ENCODE measurements at places on chromosomes 4 and X. TPM values are rescaled to one million over a fixed set of nuclear protein-coding genes. Genes with fewer than 3 reads are reported as not detected.

- DNase-seq: no peak
Observed at GRCh38 chrX:135432881-135433521, 11.3 kb downstream of the SMIM10L2A start.

DNA sequence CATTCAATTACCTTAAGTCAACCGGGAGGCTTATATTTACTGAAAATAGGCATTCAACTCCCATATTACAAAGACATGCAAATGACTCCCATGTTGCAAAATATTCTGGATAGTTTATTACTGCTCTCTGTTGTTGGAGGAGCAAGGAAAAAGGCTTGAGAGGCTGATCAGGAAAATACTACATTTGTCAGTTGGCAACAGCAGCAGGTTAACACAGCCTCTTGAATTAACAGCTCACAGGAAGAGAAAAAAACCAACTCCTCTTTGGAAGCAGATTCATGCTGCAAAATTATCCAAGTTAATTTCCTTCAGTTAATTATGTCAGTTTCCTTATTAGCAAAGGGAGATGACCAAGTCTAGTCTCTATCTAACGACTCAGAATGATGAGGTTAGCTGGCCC, 238.9 kb downstream of the MAML3 start:
- DNase-seq: no peak

- DNase-seq: no peak
Observed at GRCh38 chrX:25001808-25002660, 13.7 kb downstream of the ARX start.

Gene SLC30A9
- total RNA-seq: 30.9 TPM

Gene MAGEB6
- total RNA-seq: not detected

GRCh38 chr4:8739820-8740665, 131.6 kb downstream of the HMX1 start:
- DNase-seq: no peak

GRCh38 chr4:1819284-1819683, 26.2 kb downstream of the FGFR3 start:
- no peak for DNase-seq

- no peak for DNase-seq
Observed at GRCh38 chr4:131584587-131584986, 1564.5 kb upstream of the PCDH10 start.

DNA sequence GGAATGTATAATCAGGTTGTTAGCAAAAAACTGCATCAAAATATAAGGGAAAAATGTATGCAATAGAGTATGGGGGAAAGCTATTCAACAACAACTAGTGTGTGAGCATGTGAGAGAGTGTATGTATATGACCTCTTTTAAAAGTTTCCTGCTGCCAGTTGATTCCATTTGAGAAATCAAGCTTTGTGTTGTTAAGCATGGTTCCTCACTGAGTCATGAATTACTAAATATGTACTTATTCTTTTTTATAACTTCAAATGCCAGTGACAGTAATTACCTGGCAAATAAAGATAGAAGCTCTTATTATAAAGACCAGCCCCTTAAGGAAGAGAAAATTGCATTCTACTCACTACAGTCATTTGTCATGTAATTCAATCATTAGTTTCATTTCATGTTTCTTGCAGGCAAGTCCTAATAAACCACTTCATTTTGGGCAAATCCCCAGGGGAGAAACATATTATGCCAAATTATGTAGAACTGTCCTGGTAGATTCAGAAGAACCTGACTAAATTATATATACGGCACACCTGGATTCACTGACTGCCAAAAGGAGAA, 19.2 kb downstream of the RASGEF1B start:
- no peak for DNase-seq

Gene DGKK
- total RNA-seq: not detected

DNA sequence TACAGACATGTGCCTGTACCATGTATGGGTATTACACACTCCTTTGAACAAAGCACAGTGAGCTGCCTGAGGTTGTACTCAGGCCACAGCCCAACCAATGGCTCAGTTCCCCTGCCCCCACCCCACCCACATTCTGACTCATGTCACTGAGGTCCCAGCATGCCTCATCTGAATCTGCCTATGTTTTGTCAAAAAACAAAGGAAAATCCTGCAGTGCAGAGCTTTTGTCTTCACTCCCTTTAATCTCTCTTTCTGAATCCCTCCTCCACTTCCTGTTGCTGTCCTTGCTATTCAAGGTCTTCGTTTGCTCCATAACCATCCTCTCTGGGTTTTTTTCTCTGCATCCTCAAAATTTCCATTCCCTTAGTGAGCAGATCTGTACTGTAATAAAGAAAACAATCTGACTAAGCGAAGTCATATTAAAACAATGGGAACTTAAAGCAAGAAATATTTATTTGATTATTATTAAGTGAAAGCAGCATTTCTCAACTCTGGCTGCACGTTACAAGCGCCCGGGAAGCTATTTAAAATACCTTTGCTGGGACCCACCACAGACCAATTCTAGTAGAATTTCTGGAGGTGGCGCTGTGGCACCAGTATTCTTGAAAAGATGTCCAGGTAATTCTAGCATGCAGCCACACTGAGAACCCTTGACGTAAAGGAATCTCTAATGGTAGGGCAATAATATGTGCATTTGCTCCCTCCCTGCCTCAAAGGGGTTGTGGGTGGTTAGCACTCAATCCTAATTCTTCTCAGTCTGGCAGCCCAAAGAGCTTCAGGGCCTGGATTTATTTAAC, 8.7 kb downstream of the GUCY2F start:
- DNase-seq: no peak

Gene PPBP
- total RNA-seq: not detected
